Myometrial cell (primary cell): ENCODE measurements at places on chromosomes 1 and 21. TPM values are rescaled to one million over a fixed set of nuclear protein-coding genes. Genes with fewer than 3 reads are reported as not detected.

The PIGK gene
- 35.8 and 41.5 TPM in 2 replicates for total RNA-seq

The CAP1 gene
- total RNA-seq = 617 and 660 TPM in 2 replicates

The TMEM200B gene
- total RNA-seq = 21.0 and 27.6 TPM in 2 replicates

The NBPF4 gene
- total RNA-seq = not detected in 2 replicates

The OR2T33 gene
- total RNA-seq = not detected in 2 replicates

The PLA2G2F gene
- not detected in 2 replicates for total RNA-seq
